Activated CD4-positive, alpha-beta T cell treated with anti-CD3 and anti-CD28 coated beads, Interleukin-2, amount 10 ng/mL, durations not matched to agents 7 days and 5 days (primary cell): ENCODE measurements at places on chromosomes 6 and 20.
A peak's percentile ranks its signal among the peaks of the same experiment; 100 is the strongest.

GRCh38 chr6:150194195-150194594 lies 51.4 kb downstream of the PPP1R14C start:
- no peak for DNase-seq

DNA sequence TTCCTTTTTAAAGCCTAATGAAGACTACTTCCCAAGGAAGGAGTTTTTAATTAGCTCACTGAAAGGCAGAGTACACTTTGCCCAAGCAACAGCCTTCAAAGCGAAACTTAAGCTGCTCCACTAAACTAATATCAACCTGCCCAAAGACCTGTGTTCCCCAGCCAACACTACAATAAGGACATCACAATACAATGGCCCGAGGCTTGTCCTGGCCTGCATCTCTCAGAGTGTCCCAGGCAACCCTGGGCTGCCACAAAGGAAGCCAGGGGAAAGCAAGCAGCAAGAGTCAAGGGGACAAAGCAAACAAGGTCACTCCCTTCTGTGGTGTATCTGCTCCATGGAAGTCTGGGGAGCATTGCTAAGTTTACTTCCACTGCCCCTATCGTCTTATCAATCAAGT lies 52.3 kb downstream of the PIGU start:
- no peak for DNase-seq

DNA sequence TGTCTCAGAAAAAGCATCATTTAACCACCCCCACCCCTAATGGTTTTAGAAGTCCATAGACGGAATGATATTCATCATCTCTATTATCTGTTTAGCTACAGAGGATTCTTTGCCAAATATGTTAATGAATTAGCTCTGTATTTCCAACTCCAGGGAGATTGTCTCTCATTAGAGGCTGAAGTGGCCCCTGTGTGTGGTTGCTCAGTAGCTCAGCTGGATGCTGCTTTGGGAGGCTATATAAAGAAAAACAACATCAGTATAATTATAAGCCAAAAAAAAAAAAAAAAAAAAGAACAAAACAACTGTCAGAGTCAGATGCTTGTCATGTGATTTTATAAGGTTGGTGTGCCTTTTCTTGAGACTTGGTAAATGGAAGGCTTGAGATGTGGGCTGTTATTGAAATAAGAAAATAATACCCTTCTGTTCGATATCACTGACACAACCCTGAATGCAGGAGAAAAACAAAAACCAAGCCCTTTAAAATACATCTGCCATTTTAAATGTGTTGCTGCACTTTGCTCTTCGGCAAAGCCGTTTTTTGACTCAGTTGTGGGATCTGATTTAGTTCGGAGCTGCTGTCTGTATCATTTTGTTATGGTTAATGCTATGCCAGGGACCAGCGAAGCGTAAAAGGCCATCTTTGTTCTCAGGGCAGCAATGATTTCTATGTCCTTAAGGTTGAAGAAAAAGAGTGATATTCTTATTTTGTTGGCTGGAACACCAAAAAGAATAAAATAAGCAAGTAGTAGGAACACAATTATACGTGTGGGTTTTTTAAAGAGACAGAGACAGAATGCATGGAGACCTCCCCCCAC lies 422.6 kb downstream of the QKI start:
- DNase-seq = no peak

DNA sequence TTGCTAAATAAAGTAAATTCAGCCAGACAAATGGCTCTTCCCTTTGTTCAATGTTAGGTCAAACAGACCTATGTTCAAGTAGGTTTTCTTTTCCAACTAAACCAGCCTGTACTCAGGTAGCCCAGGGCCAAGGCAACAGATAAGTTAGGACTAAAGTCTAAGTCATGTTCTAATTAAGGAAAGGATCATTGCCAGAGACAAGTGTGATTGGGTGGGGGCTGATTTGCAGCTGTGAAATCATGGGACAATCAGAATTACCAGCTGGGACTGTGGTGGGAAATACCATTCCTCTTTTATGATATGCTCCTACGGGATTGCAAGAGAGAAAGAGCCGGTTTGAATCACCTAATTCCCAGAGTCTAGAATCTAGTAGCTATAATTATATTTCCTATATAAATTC lies 4.2 kb upstream of the FBXO30 start:
- no peak for DNase-seq

- DNase-seq = no peak
Observed at GRCh38 chr6:108838101-108838717, 10.0 kb upstream of the ARMC2 start.

DNA sequence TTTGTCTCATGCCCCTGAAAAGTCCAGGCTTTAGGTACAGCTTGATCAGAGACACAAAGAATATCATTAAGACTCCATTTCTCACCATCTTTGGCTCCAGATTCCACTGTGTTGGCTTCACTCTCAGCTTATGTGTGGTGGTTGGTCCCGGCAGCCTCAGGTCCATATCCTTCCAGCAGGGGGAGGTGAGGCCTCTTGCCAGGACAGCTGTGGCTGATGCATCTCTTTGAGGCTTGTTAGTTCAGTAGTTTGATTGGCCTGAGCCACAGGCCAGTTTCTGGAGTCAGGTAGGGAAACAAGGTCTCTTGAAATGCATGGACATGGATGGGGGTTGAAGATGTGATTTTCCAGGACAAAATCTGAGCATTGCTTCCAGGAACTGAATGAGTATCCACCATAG lies 62.4 kb downstream of the JAG1 start:
- no peak for DNase-seq

DNA sequence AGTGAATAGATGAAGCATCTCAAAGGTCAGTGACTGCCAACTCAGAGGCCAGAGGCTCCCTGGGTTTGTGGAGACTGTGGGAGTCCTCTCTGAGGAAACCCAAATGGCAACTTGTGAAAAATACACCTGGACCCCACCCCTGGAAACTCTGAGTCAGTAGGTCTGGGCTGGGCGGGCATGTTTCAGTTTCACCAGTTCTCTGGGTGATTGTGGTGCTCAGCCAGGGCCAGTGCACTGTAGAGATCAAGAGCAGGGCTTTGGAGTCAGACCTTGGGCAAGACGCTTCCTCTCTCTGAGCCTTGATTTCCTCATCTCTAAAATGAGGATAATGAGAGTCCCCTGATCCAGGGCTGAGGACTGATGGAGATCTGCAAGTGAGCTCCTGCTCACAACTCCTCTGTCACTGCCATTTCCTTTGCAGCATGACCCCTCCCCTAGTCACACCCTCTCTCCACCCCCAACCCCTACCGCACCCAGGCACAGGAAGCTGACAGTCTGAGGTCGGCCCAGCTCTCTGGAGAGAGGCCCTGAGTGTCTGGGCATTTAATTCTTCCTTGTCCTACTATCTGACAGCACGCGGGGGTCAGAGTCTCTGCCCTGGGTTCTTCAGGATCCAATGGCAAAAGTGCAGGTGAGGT lies 5.1 kb downstream of the DEF6 start:
- peak; percentile 93 for DNase-seq

DNA sequence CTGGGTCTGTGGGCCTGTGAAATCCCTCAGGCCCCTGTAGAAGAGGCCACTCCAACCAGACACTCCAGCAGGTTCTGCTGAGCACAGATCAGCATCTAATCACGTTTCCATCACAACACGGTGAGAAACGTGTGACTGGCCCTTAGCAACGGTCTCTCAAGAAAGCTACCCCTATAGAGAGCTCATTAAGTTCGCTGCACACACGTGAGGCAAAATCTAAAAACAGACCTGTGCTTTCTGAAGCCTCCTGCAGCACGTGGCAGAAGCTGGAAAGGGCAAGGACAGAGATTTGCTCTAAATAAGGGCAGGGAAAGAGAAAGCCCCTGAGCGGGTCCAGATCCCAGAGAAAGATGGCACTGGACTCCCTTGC lies 56.5 kb downstream of the GPR6 start:
- DNase-seq = no peak

GRCh38 chr6:247351-247750 lies 44.9 kb upstream of the DUSP22 start:
- DNase-seq = no peak

- no peak for DNase-seq
Observed at GRCh38 chr6:85936916-85937315, 294.2 kb upstream of the SYNCRIP start.

DNA sequence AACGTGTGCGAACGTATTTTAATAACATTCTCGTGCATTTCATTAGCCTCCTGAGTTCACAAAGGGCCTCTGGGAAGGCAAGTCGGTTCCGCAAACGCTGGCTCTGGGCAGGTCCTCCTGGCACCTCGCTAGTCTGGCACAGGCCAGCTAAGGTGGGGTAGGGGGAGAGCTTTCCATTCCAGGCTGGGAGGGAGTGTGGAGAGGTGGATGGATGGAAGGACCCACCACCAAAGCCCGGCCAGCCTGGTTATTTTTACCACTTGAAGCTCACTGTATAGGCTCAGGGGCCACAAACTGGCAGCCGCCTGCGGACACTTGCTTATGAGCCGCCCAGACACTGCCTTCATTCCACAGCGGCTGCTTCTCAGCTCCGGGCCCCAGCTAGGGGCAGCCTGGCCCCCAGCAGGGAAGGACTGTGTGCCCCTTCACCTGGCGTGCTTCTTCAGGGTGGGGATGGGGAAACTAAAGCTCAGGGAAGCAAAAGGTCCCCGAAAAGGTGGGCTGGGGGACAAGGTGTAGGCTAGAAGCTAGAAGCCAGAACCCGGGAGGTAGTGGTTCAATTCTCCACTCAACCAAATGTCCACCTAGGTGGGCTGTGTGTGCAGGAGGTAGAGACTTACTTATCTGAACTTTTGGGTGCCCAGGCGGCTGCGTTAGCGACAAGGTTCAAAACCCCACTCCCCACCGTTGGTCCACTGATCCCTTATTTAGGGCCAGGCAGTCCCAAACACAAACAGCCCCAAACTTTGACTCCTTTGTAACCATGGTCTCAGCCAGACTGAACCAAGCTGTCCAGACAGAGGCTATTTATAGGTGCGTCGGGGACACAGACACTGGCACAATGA lies 1.7 kb downstream of the PMEPA1 start:
- no peak for DNase-seq

- DNase-seq = no peak
Observed at GRCh38 chr6:120873125-120873865, 461.0 kb downstream of the TBC1D32 start.

GRCh38 chr20:17807651-17808050 lies 107.9 kb downstream of the BANF2 start:
- DNase-seq = no peak

DNA sequence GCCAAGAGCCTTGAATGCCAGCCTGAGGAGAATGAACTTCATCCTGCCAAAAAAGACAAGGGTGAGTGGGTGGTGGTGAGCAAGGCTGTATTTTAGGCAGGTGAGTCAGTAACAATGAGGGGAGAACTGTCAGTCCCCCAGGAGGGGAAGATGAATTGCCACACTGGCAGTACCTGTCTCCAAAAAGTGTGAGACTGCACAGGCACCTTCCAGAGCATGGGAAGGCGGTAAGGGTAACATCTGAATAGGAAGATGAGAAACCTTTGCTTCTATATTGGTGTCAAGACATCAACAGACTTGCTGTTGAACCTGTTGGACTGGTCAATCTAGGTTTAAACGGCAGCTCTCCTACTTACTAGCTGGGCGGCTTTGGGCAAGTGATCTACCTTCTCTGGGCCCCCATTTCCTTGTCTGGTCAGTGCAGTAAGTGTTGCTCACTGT lies 30.9 kb downstream of the STK35 start:
- no peak for DNase-seq

GRCh38 chr6:169029861-169030260 lies 223.8 kb downstream of the THBS2 start:
- DNase-seq = no peak

DNA sequence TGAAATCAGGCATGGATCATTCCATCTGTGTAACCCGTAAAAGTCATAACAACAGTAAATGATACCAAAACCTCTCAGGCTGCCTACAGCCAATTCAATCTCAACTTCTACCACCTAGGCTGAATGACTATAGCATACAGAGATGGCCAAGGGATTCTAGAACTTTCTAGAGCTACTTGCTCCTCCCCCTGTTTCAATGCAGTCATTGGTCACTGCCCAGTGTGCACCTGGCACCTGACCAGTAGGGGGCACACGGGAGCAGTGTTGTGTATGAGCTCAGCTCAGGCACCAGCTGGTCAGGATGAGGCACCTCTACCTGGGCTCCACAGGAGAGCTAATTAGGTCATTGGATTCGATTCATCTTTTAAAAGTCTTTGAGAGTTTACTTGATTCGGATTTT lies 86.2 kb downstream of the PLEKHG1 start:
- peak; percentile 51 for DNase-seq

- DNase-seq = no peak
Observed at GRCh38 chr20:25309395-25310267, 61.7 kb downstream of the PYGB start.

DNA sequence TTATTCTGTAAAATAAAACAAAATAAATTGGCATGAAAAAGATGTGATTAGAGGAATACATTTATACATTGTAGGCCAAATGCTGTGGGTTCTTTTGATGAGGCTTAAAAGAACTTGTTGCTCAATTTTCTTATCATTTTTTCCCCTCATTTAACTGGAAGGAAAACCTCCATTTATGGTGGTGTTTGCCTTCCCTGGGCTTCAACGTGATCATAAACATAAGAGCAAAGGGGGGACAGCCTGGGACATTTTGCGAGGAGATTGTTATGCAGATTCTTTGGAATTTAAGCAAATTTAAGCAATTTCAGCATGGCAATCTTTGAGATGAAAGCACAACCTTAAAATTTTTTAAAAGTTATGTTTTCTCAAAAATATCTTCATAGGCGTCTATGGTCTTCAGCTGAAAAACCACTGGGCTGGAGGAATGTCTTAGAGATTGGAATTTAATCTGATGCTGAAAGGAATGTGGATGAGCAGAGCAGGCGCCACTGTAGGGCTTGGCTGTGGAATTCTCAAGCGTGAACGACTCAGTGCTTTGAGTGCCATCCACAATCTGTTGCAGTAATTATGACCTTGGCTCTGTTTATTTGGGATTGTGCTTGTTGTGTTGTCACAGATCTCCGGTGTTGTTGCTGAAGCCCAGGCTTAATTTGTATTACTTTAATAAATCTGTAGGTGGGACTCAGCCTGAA lies 149.4 kb upstream of the MLIP start:
- DNase-seq = no peak

DNA sequence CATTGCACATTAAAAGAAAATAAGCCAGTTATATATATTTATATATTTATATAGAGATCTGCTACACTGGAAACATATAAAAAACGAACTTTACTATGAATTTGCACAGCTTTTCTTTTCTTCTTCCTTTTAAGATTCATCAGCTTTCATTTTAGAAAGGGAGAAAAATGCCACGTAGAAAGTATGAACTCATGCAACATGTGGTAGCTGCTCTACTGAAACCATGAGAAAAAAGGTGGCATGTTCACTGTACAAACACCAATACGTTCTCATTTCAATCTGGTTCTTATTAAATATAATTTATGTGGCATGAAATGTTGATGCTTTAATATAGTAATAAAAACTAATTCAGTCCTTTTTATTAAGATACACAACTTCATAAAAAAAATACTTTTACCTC lies 68.8 kb upstream of the THEMIS start:
- no peak for DNase-seq

GRCh38 chr6:168939796-168940195 lies 313.9 kb downstream of the THBS2 start:
- DNase-seq = no peak
